Left ventricle myocardium superior (tissue), 1 donor: ENCODE measurements at places on chromosomes 6 and 20. TPM values are rescaled to one million over a fixed set of nuclear protein-coding genes. Genes with fewer than 3 reads are reported as not detected.

HS3ST5 gene
- not detected for total RNA-seq

IL17F gene
- not detected for total RNA-seq

FAM83C gene
- not detected for total RNA-seq

MYH7B gene
- total RNA-seq: 297 TPM

CCM2L gene
- 9.2 TPM for total RNA-seq

FABP7 gene
- total RNA-seq: not detected

SRC gene
- 5.1 TPM for total RNA-seq

NINL gene
- total RNA-seq: 7.6 TPM

CLDN20 gene
- not detected for total RNA-seq

IRF4 gene
- 0.32 TPM for total RNA-seq
